ENCODE measurements at places on chromosomes 16 and 17. TPM values are rescaled to one million over a fixed set of nuclear protein-coding genes. Genes with fewer than 3 reads are reported as not detected.

DNA sequence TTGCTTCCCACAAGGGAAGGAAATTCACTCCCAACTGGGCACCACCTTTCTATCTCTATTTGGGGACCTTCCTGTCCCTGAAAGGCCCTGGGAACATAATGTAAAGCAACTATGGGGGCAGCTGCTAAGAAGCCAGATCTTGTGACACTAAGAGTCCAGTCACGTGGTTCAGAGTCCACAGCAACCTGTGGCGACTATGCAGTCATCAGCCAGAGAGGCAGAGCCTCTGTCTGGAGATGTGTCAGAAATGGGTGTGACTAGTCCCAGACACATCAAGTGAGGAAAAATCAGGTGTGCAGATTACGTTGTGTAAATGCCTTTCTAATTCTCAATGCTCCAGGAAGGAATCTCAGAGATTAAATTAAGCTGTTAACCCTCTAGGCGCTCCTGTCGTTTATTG, 26.6 kb upstream of the SKAP1 start:
- peak; percentile 65 for DNase-seq

DNA sequence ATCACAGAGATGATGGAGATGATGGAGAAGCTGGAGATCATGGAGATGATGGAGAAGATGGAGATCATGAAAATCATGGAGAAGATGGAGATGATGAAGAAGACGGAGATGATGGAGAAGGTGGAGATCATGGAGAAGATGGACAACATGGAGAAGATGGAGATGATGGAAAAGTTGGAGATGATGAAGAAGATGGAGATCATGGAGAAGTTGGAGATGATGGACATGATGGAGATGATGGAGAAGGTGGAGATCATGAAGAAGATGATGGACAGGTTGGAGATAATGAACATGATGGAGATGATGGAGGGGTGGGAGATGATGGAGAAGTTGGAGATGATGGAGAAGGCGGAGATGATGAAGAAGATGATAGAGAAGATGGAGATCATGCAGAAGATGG, 34.5 kb downstream of the RBFOX3 start:
- DNase-seq: no peak

DNA sequence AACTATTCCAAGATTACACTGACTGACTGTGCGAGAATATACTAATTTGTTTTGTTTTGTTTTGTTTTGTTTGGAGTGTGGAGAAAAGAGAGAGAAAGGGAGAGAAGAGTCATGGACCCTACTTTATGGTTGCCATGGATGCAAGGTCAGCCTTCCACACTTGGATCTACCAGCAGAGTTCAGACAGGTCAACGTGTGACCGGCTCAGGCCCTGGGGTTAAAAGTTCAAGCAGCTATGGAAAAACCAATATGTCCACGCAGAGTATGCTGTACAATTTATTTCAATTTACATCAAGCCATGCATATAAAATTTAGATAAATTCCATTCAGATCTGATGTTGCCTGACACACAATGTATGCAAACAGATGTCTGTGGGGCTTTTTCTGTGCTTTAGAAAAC, 122.8 kb downstream of the SKAP1 start:
- DNase-seq: no peak

- no peak for DNase-seq
Measured at GRCh38 chr16:83586461-83587200, 221.1 kb upstream of the HSBP1 start.

DUS2 gene
- polyA plus RNA-seq: 23.0 TPM

DNA sequence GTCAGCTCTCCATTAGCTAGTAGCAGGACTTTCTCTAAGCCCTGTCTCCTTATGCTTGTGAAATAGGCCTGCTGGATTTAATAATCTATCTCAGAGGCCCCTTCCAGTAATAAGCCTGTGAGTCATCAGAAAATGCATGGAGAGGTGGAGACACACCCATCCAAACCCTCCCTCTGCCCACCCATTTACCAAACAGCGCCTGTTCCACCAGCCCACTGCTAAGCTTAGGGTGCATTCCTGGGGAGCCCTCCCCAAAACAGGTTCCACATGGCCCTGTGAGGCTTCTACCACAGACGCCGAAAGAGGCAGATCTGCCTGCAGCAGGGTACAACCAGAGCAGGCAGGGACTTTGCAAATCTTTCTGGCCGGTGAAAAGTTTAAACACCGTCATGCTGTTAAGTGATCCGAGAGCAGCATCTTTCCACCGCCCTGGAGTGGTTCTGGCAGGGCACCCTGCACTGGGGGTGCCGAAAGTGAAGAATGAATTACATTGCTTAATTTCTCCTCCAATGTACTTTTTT, 99.3 kb downstream of the GAS7 start:
- DNase-seq: no peak

DHX40 gene
- 9.0 TPM for polyA plus RNA-seq

- peak; percentile 82 for DNase-seq
Measured at GRCh38 chr17:58403311-58403710, 14.0 kb downstream of the RNF43 start.

DNA sequence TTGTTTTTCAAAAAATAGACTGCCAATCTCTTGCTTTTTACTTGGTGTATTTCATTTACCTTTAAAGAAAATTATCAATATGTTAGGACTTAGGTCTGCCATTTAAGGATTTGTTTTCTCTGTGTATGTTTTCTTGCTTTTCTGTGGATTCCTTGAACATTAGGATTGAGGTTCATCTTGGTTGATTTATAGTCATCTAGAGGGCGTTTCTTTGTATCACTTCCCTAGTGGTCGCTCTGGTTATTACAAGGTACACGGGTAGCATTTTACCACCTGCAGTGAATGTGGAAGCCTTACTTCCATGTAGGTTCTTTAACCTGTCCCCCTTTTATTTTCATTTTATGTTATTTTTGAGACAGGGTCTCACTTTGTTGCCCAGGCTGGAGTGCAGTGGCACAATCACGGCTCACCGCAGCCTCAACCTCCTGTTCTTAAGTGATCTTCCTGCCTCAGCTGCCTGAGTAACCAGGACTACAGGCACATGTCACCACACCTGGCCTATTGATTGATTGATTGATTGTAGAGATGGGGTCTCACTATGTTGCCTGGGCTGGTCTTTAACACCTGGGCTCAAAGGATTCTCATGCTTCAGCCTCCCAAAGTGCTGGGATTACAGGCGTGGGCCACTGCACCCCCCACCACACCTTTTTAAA, 35.2 kb upstream of the CBX4 start:
- peak; percentile 30 for DNase-seq

DNA sequence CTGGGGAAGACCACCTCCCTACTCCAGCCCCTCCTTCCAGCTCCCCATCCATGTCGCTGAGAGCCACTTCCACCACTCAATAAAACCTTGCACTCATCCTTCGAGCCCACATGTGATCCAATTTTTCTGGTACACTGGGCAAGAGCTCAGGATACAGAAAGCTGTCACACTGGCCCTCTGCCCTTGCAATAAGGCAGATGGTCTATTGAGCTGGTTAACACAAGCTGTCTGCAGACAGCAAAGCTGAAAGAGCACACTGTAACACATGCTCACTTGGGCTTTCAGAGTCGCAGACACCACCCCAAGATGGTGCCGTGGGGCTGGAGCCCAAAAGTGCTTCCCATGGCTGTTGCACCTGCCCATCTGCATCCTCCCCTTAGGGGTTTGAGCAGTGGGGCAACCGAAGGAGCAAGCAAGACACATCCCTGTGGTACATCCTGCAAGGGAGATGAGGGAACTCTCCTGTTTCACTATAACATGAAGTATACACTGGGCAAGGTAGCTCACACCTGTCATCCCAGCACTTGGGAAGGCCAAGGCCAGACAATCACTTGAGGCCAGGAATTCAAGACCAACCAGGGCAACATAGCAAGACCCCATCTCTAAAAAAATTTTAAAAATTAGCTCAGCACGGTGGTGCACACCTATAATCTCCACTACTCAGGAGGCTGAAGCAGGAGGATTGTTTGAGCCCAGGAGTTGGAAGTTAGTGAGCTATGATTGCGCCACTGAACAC, 52.8 kb upstream of the C17orf78 start:
- DNase-seq: no peak

- no peak for DNase-seq
Measured at GRCh38 chr17:68749349-68750207, 148.4 kb upstream of the FAM20A start.

BAIAP3 gene
- polyA plus RNA-seq: 0.08 TPM

- DNase-seq: peak; percentile 46
Measured at GRCh38 chr17:29376667-29377270, 13.4 kb upstream of the TAOK1 start.

DNA sequence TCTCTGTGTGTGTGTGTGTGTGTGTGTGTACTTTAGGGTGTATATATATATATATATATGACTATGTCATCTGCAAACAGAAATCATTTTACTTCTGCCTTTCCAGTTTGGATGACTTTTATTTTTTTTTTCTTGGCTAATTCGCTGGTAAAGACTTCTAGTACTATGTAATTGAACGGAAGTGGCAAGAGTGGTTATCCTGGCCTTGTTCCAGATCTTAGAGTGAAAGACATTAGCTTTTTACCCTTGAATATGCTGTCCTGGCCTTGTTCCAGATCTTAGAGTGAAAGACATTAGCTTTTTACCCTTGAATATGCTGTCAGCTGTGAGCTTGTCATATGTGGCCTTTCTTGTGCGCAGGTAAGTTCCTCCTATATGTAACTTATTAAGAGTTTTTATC, 72.7 kb upstream of the MYOCD start:
- peak; percentile 46 for DNase-seq

GRCh38 chr16:1677339-1677738, 740 bp upstream of the JPT2 start:
- no peak for DNase-seq

- no peak for DNase-seq
Measured at GRCh38 chr16:69706256-69706974, 19.9 kb downstream of the NQO1 start.

DNA sequence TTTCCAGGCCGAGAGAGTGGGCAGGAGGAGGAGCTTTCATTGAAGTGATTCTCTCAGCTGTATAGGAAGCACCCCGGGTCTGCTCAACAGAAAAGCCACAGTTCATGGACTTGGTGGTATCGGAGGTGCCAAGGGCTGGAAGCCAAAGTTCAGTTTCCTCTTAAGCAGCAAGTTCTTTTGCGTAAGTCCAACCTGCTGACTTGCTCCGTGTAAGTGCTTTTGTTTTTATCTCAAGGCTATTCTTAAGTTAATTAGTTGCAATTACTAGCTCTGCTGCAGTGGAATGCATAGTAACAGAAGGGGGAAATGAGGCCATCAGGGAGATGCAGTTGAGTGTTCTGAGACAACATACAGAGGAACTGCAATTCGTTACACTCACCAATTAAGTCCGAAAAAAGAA, 44.6 kb downstream of the SMIM36 start:
- DNase-seq: no peak

DNA sequence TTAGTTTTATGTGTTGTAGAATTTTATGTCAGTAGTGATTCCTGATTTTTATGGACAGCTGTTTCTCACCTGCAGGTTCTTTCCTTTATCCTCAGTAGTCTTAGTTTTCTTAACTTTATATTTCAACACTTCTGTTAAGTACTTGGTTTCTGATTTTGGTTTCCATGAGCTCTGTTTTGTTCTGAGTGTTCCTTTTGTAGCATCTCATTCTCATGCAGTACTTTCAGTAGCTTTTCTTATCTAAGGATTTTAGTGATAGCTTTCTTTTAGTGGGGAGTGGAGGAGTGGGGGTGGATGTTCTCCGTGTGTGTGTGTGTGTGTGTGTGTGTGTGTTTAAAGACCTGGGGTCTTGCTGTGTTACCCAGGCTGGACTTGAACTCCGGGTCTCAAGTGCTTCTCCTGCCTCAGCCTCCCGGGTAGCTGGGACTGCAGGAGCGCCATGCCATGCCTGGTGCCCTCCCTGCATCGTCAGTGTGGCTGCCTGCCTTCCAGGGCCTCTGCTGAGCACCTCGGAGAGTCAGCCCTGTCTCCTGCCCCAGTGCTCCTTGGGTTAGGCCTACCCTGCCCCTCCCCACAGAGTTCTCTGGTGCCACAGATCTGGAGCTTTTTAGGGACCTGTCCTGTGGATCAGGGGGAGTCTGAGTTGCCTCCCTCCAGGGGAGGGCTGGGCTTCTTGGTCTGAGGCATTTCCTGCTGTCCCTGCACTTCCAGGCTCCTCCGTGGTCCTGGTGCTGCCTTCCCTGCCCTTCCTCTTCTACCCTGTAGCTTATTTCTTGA, 4.3 kb upstream of the ZNF750 start:
- no peak for DNase-seq

GRCh38 chr17:32518646-32519227, 31.9 kb downstream of the CDK5R1 start:
- DNase-seq: no peak

GRCh38 chr16:65392806-65393565, 271.1 kb upstream of the CDH11 start:
- DNase-seq: no peak

ZPBP2 gene
- not detected for polyA plus RNA-seq

DNA sequence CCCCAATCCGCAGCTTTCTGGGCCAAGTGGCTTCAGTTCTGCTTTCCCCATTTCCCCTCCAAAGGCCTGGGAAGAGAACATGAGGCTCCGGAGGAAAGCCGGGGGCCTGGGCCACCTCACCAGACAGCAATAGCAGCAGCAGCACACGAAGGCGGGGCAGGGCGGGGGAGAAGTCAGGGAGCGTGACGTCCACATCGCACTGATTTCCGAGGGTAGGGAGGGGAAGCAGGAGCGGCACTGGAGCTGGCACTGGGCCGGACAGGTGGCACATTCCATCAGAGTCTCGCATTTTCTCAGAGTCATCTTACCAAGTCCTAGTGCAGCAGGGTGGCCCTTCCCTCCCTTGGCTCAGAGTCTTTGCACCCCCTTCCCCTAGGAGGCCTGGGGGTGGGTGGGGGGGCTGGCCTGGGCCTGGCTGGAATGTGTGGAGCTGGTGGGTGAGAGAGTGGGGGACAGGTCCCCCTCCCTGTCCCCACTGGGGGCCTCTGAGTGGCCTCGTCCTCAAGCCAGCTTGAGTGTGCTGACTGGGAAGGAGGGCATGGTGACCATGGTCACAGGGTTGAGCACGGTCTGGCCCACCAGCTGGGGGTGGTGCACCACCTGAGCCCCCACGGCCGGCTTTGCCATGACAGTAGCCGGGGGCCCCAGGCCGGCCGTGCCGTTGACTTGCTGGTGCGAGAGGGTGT, 14.3 kb downstream of the MNT start:
- DNase-seq: no peak

GRCh38 chr17:67639979-67640378, 77.8 kb upstream of the NOL11 start:
- no peak for DNase-seq

GRCh38 chr17:63946440-63947363, 14.6 kb upstream of the CD79B start:
- DNase-seq: no peak

CD300LG gene
- polyA plus RNA-seq: not detected

DNA sequence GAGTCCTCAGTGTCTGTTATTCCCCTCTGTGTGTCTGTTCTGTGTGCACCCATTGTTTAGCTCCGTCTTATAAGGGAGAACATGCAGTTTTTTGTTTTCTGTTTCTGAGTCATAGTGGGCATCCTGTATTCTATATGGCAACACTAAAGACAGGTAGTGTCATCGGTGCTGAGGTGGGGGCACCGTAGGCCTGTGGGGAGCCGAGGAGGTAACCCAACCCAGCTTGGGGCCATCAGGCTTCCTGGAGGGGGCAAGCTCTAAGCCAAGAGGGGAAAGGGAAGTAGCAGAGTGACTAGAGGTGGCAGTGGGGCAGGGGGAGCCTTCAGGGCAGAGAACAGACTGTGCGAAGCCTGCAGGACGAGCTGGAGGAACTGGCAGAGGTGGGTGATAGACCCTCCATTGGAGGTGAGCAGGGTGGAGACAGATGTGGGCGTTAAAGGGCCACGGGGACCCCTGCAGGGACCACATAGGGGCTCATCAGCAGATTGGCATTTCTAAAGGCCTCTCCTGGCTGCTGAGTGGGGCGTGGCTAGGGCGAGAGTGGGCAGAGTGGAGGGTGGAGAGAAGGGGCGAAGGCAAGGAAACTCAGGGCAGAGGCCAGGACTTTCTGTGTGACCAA, 36.5 kb downstream of the CPNE2 start:
- DNase-seq: no peak

SLC6A2 gene
- not detected for polyA plus RNA-seq
